ENCODE measurements at places on chromosomes 7 and 10.

- DNase-seq: no peak
These were observed 158.4 kb upstream of the PDE1C start for GRCh38 chr7:32228601-32229000.

- peak; percentile 73 for DNase-seq
These were observed 28.7 kb upstream of the KMT2C start for GRCh38 chr7:152464312-152465118.

GRCh38 chr10:79946271-79947082, 2.4 kb downstream of the SFTPD start:
- no peak for DNase-seq

DNA sequence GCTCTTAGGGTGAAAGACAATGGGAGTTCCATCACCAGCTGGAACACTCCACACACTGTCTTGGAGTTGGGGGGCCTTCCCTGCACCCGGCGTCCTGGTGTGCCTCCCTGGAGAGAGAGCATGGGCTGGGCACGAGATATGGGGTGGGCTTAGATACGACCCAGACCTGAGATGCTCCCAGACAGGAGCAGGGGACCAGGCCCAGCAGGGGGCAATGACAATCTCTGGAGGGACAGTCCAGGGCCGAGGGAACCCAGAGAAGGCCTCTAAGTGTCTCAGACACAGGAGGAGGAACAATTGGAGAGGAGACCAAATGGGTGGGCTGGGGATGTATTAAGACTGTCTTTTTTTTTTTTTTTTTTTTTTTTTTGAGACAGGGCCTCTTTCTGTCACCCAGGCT, 40.0 kb downstream of the MYL10 start:
- DNase-seq: no peak

GRCh38 chr7:87027900-87028299, 31.6 kb downstream of the ELAPOR2 start:
- DNase-seq: no peak

GRCh38 chr10:72981882-72982529, 27.4 kb upstream of the PLA2G12B start:
- DNase-seq: no peak

GRCh38 chr10:91883549-91884444, 25.5 kb downstream of the FGFBP3 start:
- DNase-seq: no peak

DNA sequence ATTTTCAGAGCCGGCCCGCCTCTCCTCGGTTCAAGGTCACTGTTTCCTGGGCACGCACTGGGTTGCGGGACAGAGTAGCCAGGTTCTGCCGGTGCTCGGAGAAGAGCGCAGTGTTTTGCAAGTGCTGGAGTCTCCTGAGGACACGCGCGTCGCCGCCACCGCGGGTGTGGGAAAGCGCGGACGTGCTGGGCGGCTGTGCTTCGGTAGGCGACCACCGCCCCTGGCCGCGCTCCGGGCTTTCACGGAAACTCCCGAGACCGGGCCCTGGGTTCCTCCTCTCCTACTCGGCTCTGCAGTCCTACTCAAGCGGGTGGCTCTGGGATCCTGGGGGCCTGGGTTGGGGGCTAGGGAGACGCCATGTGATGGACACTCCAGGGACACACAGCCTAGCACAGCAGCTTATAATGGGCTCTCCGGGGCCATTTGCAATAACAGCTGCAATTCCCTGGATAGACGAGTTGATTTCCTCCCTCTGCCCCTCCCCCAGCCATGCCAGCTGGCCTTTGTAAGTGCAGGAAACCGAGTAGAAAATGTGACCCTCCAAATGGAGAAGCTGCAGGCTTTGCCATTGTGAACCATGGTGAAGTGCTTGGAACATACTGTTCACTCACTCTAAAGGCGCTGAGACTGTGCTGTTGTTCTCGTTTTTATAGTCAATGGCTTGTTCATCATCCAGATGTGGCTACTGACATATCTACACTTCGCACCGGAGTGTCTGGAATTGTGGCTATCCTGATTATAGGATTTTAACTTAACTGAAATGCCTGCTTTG, 2.1 kb downstream of the FRAT1 start:
- no peak for DNase-seq

GRCh38 chr7:92968502-92968901, 132.1 kb upstream of the CDK6 start:
- no peak for DNase-seq

- DNase-seq: no peak
These were observed 125.8 kb downstream of the CUBN start for GRCh38 chr10:17003651-17004286.

GRCh38 chr7:107638594-107638993, 22.0 kb upstream of the SLC26A4 start:
- no peak for DNase-seq

DNA sequence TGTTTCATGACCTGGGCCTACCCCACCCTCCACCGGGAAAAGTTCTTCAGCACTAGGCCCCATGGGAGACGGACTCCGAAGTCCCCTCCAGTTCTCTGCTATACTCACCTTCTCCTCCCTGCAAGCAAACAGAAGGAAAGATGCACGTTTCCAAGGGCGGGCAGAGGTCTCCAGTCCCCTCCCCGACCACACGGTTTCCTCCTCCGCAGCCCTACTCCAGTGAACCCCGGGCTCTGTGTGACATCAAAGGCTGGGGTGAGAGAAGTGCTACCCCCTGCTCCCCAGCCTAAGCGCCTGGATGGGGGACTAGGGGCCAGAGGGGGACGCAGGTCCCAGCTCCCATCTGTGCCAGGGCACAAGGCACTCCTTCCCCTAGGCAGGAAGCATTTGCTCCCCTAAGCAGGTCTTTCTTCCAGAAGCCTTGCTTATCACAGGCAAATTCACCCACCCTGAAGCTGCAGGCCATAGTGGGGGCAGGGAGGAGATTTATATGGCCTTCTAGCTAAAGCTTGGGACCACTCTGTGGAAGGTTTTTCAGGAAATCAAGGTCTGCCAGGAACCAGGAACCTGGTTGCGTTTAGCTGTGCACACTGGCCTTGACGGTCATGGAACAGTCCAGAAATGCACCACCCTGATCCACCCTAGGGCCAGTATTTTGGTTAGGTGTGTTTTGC, 52.8 kb downstream of the ASB13 start:
- DNase-seq: no peak

DNA sequence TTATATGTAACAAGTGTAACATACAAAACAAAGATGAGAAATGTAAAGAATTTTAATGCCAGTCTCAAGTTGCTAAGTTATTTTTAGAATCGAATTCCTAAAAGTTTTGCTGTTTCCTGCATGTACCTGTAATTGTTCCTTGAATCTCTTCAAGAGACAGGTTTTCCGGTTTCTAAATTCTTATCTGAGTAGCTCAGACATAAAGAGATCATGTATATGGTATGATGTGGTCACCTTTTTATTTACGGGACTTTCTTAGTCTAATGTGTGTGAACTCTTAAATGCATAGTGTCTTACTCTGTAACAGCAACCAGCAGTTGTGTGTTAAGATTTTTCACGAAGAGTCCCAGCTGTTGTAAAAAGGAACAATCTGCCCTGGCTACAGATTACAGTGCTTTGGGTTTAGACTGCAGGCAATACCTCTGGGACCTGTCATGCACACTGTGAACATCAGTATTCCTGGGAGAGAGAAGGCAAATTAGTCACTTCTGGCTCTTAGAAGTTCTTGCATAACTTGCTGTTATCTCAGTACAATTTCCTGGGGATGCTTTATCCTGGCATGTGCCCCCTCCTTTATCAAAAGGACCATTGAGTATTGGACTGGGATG, 263.4 kb downstream of the BICC1 start:
- no peak for DNase-seq

DNA sequence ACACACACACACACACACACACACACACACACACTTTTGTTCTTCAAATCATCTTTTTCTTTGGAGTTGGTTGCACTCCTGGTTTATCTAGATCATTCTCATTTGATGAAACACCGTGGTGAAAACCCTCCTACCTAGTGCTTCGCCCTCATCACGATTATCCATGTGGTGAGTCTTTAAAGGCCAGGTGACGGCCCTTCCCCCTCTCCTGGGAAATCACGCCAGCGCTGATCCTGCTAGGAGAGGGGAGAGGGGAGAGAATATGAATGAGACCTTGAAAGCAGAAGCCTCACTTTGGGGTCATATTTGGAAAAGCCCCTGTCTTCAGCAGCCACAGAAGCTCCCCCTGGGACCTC, 103.9 kb upstream of the LRRC4 start:
- no peak for DNase-seq

- DNase-seq: no peak
These were observed 168.9 kb downstream of the CDK14 start for GRCh38 chr7:90764848-90765570.

Data from stimulated activated naive CD4-positive, alpha-beta T cell treated with Interleukin-2 at 50 U/mL for 16 hours (primary cell).